ENCODE measurements at places on chromosomes 16 and 17.

DNA sequence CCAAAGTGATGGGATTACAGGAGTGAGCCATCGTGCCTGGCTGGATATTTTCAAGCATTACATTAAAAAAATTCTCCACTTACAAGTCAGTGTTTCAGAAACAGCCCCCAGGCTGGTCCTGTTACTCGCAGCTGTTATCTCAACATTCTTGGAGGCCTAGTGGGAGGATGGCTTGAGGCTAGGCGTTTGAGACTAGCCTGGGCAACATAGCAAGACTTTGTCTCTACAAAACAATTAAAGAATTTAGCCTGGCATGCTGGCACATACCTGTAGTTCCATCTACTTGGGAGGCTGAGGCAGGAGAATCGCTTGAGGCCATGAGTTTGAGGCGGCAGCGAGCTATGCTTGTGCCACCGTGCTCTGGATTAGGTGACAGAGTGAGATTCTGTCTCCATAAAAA is 26.5 kb upstream of the SPNS3 start:
- DNase-seq = no peak

DNA sequence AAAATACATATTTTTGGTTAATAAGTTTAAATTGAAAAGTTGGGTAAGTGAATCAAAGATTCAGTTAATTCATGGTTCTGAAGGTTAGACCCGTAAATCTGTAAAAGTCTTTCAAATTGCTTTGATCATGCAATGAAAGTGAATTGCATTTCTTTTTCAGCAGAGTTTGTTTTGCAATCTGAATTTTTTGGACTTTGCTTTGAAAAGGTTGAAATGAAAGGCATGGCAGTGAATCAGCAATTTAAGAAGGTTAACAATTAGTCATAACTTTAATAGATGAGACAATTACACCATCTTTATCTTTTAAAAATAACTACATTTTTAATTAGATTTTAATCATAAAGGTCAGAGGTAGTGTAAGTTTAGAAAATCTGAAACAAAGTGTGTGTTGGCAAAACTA is 310.9 kb upstream of the KCNJ16 start:
- no peak for DNase-seq

DNA sequence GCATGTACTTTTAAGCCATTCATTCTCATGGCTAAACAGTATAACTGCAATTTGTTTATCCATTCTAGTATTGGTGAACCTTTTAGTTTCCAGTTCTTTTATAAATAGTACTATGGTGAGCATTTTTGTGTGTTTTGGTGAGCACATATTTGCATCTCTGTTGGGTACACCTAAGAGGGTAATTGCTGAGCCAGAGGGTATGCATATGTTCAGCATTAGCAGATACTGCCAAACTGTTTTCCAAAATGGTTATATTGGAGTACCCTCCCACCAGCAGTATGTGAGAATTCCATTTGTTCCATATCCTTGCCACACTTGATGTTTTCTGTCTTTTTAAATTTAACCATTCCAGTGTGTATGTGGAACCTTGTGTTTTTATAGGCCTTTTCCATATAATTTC is 54.1 kb upstream of the SLC12A3 start:
- no peak for DNase-seq

GRCh38 chr16:1007284-1007850 is 25.8 kb downstream of the SOX8 start:
- DNase-seq = no peak

DNA sequence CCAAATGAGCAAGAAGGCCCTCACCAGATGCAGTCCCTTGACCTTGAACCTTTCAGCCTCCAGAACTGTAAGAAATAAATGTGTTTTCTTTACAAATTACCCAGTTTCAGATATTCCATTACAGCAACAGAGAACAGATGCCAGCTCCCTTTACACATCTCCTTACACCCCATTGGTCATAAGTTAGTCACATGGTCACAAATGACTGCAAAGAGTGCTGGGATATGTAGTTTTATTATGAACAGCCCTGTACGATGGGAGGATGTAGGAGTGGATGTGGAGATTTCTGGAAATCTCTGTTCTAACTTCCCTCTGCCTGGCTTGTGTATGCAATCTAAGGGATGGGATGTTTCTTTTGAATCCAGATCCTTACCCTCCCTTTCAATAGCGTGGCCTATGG is 13.3 kb upstream of the RPL38 start:
- DNase-seq = no peak

DNA sequence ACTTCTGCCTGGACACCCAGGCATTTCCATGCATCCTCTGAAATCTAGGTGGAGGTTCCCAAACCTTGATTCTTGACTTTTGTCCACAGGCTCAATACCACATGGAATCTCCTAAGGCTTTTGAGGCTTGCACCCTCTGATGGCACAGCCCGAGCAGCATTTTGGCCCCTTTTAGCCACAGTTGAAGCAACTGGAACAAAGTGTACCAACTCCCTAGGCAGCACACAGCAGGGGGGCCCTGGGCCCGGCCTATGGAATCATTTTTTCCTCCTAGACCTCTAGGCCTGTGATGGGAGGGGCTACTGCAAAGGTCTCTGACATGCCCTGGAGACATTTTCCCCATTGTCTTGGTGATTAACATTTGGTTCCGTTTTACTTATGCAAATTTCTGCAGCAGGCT is 32.0 kb downstream of the ABCC1 start:
- no peak for DNase-seq

GRCh38 chr16:25419681-25420080 is 162.0 kb upstream of the ZKSCAN2 start:
- no peak for DNase-seq

DNA sequence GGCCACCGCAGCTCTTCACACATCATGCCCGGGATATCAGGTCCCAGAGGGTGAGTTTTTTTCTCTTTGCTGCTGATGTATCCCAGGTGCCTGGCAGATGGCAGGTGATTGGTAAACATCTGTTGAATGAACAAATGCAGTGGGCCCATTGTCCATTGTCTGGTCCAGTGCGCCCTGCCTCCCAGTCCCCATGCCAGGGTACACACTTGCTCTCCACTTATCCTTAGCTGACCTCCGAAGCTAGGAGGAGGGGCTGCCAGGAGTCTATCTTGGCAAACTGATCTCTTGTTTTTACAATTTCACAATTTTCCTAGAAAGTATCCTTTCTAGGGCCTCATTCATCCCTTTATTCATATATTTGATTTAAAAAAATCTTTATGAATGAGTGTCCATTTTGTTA is 196.0 kb downstream of the RAB11FIP4 start:
- no peak for DNase-seq

- peak; percentile 87 for DNase-seq
Measured at GRCh38 chr17:74457146-74457819, 9.2 kb upstream of the CD300A start.
